ENCODE measurements at places on chromosomes 5 and 9. TPM values are rescaled to one million over a fixed set of nuclear protein-coding genes. Genes with fewer than 3 reads are reported as not detected.

DNA sequence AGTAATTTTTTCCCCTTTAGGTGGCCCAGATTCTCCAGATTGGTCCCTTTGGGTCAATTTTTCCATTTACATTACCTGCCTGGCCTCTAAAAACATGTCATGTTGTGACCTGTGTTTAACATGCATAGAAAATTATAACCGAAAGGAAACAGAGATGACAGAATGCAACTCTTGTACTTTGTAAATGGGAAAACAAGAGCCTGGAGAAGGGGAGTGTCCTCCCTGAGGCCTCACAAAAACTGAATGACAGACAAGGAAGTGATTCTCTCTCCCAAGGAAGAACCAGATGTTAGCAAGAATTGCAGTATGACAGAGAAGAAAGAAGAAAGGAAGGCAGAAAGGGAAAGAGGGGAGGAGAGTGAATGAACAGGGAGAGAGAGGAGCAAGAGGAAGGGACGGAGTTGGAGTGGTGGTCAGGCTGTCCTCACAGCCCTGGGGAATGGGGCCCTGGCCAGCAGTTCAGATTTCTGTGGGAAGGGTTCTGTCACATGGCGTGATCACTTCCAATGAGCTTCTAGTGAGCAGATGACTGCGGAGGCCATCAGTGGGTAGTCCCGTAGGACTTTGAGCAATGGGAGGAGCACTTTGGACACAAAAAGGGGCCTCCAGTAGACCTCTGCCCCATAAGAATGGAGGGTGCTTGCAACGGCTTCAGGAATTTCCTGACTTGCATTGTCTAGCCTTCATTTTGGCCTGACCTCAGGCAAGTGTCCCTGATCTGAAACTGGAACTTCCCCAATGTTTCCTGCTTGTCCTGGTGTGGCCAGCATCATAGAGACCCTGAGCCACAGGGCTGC lies 31.6 kb downstream of the ABLIM3 start:
- no peak for DNase-seq

- peak; percentile 71 for DNase-seq
Measured at GRCh38 chr5:135269931-135270421, 129.1 kb downstream of the MACROH2A1 start.

DNA sequence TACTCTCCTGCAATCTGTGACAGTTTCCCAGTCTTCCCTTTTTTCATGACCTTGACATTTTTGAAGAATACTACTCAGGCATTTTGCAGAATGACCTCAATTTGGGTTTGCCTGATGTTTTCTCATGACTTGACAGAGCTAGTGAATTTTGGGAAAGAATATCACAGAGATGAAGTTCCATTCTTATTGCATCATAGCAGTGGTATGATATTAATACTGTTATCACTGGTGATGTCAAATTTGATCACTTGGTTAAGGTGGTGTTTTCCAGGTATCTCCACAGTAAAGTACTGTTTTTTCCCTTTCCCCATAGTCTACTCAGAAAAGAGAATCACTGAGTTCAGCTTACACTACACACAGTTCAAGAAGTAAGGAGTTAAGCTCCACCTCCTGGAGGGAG lies 56.2 kb upstream of the XPA start:
- no peak for DNase-seq

- no peak for DNase-seq
Measured at GRCh38 chr5:59287884-59288283, 605.6 kb downstream of the PDE4D start.

FGD3 gene
- total RNA-seq, result not detected

F2R gene
- total RNA-seq, result 95.4 TPM
